ENCODE measurements at places on chromosomes 11 and 22. TPM values are rescaled to one million over a fixed set of nuclear protein-coding genes. Genes with fewer than 3 reads are reported as not detected.

DNA sequence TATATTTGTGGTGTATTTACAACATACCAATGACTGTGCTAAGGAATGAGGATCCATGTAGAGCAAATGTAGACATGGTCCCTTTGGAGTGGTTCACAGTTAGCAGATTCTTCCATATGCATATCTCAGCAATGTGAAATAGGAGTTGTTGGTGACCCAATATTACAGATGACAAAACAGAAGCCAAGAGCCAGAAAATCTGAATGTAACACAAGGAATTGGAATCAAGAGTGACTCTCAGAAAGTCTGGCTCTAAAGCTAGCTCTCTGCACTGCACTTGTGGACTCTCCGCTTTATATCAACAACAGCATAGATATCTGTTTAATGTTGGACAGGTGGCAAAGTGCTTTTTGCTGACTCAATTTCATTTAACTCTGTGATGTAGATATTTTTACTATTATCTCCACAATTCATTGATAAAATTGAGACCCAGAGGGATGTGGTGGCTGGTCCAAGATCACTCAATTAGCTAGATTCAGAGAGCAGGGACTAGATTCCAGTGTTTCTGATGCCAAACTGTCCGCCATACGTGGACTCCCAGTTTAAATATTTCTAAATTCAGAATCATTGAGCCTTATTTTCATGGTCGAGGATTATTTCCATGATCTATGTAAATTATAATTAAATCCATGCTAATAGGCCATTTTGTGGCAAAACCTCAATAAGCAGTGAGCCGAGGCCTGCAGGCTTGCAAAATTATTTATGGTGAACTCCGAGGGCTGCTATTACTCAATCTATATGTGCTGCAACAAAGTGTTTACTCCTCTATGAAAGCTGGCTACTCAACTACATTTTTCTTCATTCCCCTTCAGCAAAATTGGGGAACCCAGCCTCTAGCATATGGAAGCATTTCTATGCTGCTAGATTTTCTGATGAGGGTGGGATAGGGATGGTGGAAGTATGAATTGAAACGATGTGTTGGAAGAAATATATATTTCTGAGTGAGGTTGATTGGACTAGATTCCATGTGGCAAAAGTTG lies 21.1 kb upstream of the TENM4 start:
- no peak for DNase-seq
- H3K4me1 ChIP-seq = no peaks in the 10 kb centered on the region
- H3K4me3 ChIP-seq = no peak overlapping the region
- H3K27me3 ChIP-seq = peaks cover 8% of the 10 kb centered on the region
- H3K36me3 ChIP-seq = no peaks in the 10 kb centered on the region

DNA sequence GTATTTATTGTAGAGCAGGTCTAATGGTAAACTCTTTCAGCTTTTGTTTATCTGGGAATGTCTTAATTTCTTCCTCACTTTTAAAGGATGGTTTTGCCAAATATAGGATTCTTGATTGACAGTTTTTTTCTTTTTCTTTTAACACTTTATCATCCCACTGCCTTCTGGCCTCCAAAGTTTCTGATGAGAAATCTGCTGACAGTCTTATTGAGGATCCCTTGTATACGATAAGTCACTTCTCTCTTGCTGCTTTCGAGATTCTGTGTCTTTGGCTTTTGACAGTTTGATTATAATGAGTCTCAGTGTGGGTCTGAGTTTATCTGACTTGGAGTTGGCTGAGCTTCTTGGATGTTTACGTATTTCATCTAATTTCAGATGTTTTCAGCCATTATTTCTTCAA lies 6.7 kb upstream of the TSKU start:
- no peak for DNase-seq
- peaks cover 13% of the 10 kb centered on the region for H3K27me3 ChIP-seq
- H3K4me3 ChIP-seq = no peak overlapping the region
- H3K4me1 ChIP-seq = no peaks in the 10 kb centered on the region
- H3K36me3 ChIP-seq = peaks cover 6% of the 10 kb centered on the region

- H3K4me1 ChIP-seq = peaks cover 17% of the 10 kb centered on the region
- H3K27me3 ChIP-seq = peaks cover 39% of the 10 kb centered on the region
- peak; percentile 30 for DNase-seq
- H3K4me3 ChIP-seq = peak overlapping the region; percentile 38
- H3K27ac ChIP-seq = no peak overlapping the region
- H3K36me3 ChIP-seq = peaks cover 2% of the 10 kb centered on the region
Observed at GRCh38 chr22:29030016-29030617, 31.5 kb downstream of the C22orf31 start.

The FGF4 gene
- not detected for total RNA-seq

The KRTAP5-2 gene
- total RNA-seq = not detected

- H3K4me3 ChIP-seq = no peak overlapping the region
- no peaks in the 10 kb centered on the region for H3K27me3 ChIP-seq
- no peaks in the 10 kb centered on the region for H3K36me3 ChIP-seq
- H3K27ac ChIP-seq = no peak overlapping the region
Observed at GRCh38 chr11:19191530-19192169, 10.1 kb downstream of the CSRP3 start.

- DNase-seq = no peak
- peaks cover 9% of the 10 kb centered on the region for H3K27me3 ChIP-seq
- no peaks in the 10 kb centered on the region for H3K36me3 ChIP-seq
Observed at GRCh38 chr11:22459048-22459447, 120.9 kb downstream of the SLC17A6 start.

The KRTAP5-9 gene
- not detected for total RNA-seq

DNA sequence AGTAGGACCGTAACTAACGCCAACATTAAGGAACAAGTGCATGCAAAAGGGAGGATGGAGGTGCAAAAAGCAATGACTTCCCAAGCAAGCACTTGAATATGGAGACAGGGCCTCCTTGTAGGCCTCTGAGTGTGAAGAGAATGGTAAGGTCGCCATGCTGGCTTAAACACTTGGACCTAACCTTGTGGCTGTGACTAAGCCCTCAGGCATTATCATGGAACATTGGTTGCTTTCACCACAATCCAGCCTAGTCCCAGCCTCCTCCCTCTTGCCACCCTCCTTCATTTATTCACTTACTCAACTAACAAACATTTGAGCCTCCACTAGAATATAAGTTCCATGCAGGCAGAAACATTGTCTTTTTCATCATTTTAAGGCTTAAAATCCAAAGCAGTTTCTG lies 11.9 kb upstream of the SYTL2 start:
- H3K4me1 ChIP-seq = peaks cover 52% of the 10 kb centered on the region
- no peak overlapping the region for H3K4me3 ChIP-seq
- no peak for DNase-seq
- H3K36me3 ChIP-seq = no peaks in the 10 kb centered on the region
- no peak overlapping the region for H3K27ac ChIP-seq

The RIN1 gene
- 2.6 TPM for total RNA-seq

The DDX17 gene
- total RNA-seq = 319 TPM

DNA sequence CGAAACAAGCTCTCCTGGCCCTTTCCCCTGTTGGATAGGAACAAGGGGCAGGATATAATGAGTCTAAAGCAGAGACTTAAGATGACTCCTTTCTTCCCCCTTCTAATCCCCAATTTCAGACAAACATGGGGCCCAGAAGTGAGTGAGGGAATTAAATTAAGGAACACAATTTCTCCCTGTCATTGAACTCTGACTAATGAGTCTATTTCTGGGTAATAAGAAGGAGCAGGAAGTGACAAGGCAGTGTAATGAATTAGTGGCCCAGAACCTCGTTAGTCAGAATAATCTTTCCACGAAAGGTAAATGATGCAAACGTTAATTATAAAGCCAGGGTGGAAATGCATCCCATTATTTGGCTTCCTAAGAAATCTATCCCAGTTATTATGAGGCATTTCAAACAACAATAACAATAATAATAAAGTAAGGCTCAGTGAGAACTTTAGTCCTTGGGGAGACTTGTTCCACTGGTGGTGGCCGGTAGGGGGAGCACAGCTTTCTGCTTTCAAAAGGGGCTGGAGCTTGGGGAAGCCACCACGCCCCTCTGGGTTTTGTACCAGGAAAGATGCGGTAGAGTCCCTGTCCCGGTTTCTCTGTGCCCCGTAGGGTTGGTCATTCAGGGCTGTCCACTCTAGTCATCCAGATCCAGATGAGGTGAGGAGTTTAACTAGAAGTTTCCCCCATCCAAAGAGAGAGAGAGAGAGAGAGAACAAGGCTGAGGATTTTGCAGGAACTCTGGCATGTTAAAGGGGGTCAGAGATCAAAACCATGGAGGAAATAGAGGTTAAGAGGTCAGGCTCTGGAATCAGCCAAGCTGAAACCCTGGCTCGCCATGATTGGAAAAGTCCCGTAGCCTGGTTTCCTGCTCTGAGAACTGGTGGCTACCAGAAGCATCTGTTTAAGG lies 298.3 kb downstream of the NTM start:
- H3K4me1 ChIP-seq = peaks cover 3% of the 10 kb centered on the region
- no peaks in the 10 kb centered on the region for H3K27me3 ChIP-seq
- no peak overlapping the region for H3K27ac ChIP-seq
- peak; percentile 56 for DNase-seq
- H3K36me3 ChIP-seq = no peaks in the 10 kb centered on the region

The CEP126 gene
- 1.1 TPM for total RNA-seq

GRCh38 chr11:18071098-18071705 lies 25.1 kb upstream of the TPH1 start:
- no peak overlapping the region for H3K4me3 ChIP-seq
- no peaks in the 10 kb centered on the region for H3K4me1 ChIP-seq
- H3K27ac ChIP-seq = no peak overlapping the region

DNA sequence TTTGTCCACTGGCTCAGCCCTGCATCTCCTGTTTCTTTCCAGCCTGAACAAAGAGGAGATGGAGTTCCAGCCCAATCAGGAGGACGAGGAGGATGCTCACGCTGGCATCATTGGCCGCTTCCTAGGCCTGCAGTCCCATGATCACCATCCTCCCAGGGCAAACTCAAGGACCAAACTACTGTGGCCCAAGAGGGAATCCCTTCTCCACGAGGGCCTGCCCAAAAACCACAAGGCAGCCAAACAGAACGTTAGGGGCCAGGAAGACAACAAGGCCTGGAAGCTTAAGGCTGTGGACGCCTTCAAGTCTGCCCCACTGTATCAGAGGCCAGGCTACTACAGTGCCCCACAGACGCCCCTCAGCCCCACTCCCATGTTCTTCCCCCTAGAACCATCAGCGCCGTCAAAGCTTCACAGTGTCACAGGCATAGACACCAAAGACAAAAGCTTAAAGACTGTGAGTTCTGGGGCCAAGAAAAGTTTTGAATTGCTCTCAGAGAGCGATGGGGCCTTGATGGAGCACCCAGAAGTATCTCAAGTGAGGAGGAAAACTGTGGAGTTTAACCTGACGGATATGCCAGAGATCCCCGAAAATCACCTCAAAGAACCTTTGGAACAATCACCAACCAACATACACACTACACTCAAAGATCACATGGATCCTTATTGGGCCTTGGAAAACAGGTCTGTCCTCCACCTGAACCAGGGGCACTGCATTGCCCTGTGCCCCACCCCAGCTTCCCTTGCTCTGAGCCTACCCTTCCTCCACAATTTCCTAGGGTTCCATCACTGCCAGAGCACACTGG lies 5.0 kb downstream of the FTH1 start:
- peaks cover 43% of the 10 kb centered on the region for H3K36me3 ChIP-seq
- no peak overlapping the region for H3K4me3 ChIP-seq
- no peak for DNase-seq
- H3K27ac ChIP-seq = no peak overlapping the region
- peaks cover 27% of the 10 kb centered on the region for H3K4me1 ChIP-seq

GRCh38 chr11:124093330-124093729 lies 21.9 kb upstream of the VWA5A start:
- no peak overlapping the region for H3K4me3 ChIP-seq
- no peak for DNase-seq
- H3K27me3 ChIP-seq = peaks cover 24% of the 10 kb centered on the region

The VPS26B gene
- total RNA-seq = 42.3 TPM

- peaks cover 3% of the 10 kb centered on the region for H3K4me1 ChIP-seq
- no peaks in the 10 kb centered on the region for H3K27me3 ChIP-seq
- no peak for DNase-seq
Observed at GRCh38 chr22:46087816-46088277, 62.5 kb upstream of the PPARA start.

- no peak for DNase-seq
- H3K27me3 ChIP-seq = peaks cover 9% of the 10 kb centered on the region
- H3K4me1 ChIP-seq = no peaks in the 10 kb centered on the region
Observed at GRCh38 chr11:131838016-131838415, 467.6 kb downstream of the NTM start.

The TRIM34 gene
- total RNA-seq = 12.8 TPM

The CRYBB3 gene
- not detected for total RNA-seq

DNA sequence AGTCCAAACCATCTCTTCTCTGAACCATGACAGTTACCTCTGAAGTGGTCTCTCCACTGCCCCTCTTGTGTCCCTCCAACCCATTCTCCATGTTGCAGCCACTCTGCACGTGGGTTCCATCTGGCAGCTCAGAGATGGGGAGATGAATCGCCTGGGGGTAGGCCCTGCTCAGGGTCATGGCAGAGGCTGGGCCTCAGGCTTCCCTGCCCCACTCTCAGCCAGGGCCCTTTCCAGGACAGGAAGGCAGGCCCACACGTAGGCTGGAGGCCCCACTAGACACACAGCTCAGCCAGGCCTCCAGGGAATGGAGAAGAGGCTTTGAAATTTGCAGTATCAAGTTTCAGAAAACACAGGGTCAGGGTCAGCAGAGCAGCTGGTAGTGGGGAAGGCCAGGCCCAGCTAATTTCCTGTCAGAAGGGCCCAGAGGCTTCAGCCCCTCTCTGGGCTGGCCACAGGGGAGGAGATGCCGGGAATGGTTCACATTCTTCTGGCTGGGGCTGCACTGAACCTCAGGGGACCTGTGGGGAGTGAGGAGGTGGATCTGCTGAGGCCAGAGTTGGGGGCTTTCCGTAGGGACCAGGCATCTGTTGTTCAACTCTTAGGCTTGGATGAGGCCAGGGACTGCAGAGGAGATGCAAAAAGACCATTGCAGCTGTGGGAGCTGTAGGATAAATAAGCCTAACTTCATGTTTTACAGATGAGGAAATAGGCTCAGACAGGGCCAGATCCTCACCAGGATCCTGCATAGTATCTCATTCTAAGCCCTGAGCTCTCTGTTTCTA lies 101.6 kb downstream of the SWAP70 start:
- no peak overlapping the region for H3K27ac ChIP-seq
- no peak overlapping the region for H3K4me3 ChIP-seq
- H3K36me3 ChIP-seq = peaks cover 6% of the 10 kb centered on the region
- no peak for DNase-seq

DNA sequence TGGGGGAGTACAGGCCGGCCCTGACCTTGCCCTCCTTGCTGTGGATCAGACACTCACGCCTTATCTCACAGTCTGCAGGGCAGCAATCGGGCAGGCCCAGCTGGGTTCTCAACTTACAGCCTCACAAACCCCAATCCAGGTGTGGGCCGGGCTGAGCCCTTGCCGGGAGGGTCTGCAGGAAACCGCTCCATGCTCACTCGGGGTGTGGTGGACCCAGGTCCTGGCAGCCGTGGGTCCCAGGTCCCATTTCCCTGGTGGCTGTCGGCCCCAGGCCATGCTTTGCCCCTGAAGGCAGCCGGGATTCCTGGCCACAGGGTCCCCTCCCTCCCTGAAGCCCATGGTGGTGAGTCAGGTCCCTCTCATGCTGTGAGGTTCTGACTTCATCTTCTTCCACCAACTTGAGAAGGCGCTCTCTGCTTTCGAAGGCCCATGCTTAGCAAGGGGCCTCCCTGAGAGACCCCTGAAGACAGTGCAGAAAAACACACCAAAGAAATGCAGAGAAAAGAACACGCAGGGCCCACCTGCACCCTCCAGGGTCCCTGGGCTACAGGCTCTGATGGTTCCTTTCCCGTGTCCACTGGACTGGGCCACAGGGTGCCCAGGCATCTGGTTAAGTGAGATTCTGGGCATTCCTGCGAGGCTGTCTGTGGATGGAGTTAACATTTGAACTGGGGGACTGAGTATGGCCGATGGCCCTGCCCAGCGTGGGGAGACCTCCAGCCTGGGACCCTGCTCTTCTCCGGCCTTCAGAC lies 588.2 kb downstream of the BRD1 start:
- no peak for DNase-seq
- H3K36me3 ChIP-seq = no peaks in the 10 kb centered on the region
- H3K27ac ChIP-seq = no peak overlapping the region
